Esophagus (tissue), 2 donors: ENCODE measurements at places on chromosomes 16 and 17. TPM values are rescaled to one million over a fixed set of nuclear protein-coding genes. Genes with fewer than 3 reads are reported as not detected.

Gene TMC8
- polyA plus RNA-seq = 2.1 TPM

Gene KRT33A
- polyA plus RNA-seq = 0.69 TPM

Gene STRADA
- 17.2 TPM for polyA plus RNA-seq

Gene DLX3
- polyA plus RNA-seq = 3.0 TPM

Gene DUSP14
- 13.2 TPM for polyA plus RNA-seq

Gene CETP
- 0.06 TPM for polyA plus RNA-seq

Gene TOP2A
- polyA plus RNA-seq = 18.0 TPM

Gene NLRP1
- 8.6 TPM for polyA plus RNA-seq

Gene SIAH1
- 12.3 TPM for polyA plus RNA-seq

Gene ARSG
- polyA plus RNA-seq = 2.8 TPM

Gene RAB37
- 0.66 TPM for polyA plus RNA-seq

Gene CDH3
- polyA plus RNA-seq = 12.2 TPM

Gene TMC6
- 37.5 TPM for polyA plus RNA-seq

Gene FBXO39
- 0.28 TPM for polyA plus RNA-seq

Gene SCNN1G
- 6.1 TPM for polyA plus RNA-seq

Gene CCR7
- polyA plus RNA-seq = 0.54 TPM

Gene OTOP3
- polyA plus RNA-seq = 16.1 TPM

Gene KLHL10
- 0.39 TPM for polyA plus RNA-seq

Gene HEATR9
- 0.05 TPM for polyA plus RNA-seq

Gene TMEM170A
- polyA plus RNA-seq = 5.2 TPM

Gene AOC2
- polyA plus RNA-seq = 0.24 TPM

Gene GUCY2D
- polyA plus RNA-seq = 0.59 TPM

Gene FOXF1
- polyA plus RNA-seq = 4.6 TPM

Gene GSG1L
- 0.12 TPM for polyA plus RNA-seq

Gene DOK4
- 33.7 TPM for polyA plus RNA-seq

Gene FBXW10
- polyA plus RNA-seq = 0.16 TPM

Gene LRRC37A
- polyA plus RNA-seq = 0.55 TPM

Gene CNTNAP4
- polyA plus RNA-seq = not detected

Gene KRT25
- not detected for polyA plus RNA-seq

Gene MMP28
- 21.7 TPM for polyA plus RNA-seq

Gene CSH1
- polyA plus RNA-seq = not detected

Gene HOXB1
- 0.29 TPM for polyA plus RNA-seq

Gene NOXO1
- 9.3 TPM for polyA plus RNA-seq

Gene HOXB13
- 0.04 TPM for polyA plus RNA-seq

Gene TUBB3
- 1.5 TPM for polyA plus RNA-seq

Gene ABCC11
- 0.08 TPM for polyA plus RNA-seq

Gene LYRM9
- polyA plus RNA-seq = 3.9 TPM

Gene SHISA6
- 0.41 TPM for polyA plus RNA-seq

Gene EFNB3
- polyA plus RNA-seq = 1.3 TPM

Gene SGSM2
- 149 TPM for polyA plus RNA-seq

Gene CCDC144A
- polyA plus RNA-seq = 0.43 TPM

Gene IL17C
- 0.07 TPM for polyA plus RNA-seq

Gene PPY
- not detected for polyA plus RNA-seq

Gene CCL2
- polyA plus RNA-seq = 5.4 TPM

Gene PRSS21
- polyA plus RNA-seq = 1.8 TPM

Gene NPIPB6
- 0.77 TPM for polyA plus RNA-seq

Gene SMYD4
- 4.0 TPM for polyA plus RNA-seq

Gene GDPD3
- polyA plus RNA-seq = 49.2 TPM

Gene SPEM3
- not detected for polyA plus RNA-seq

Gene RUSF1
- polyA plus RNA-seq = 31.6 TPM

Gene BAIAP3
- polyA plus RNA-seq = 1.2 TPM

Gene DLX4
- 0.28 TPM for polyA plus RNA-seq
